Transverse colon (tissue), 4 donors: ENCODE measurements at places on chromosomes 3 and 15.

DNA sequence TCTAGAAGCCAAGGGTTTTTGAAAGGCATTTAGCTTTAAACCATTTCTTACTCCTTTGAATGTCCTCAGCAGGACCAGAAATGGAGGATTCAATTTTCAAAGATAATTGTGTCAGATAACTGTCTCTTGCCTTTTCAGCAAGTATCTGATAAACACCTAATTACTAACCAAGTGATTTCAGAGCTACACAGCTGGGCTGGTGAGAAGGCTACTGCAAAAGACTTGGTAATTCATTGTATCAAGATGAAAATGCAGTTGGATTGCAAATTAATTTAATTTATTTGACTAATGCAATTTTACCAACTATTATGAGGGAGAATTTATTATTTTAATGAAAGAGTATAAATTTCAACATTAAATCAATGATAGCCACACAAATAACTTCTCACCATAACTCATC lies 165.4 kb downstream of the ROBO1 start:
- no peak for DNase-seq

GRCh38 chr3:128359846-128360642 lies 106.6 kb downstream of the DNAJB8 start:
- no peak for DNase-seq

- no peak for DNase-seq
Observed at GRCh38 chr3:32556332-32556731, 14.3 kb downstream of the DYNC1LI1 start.

GRCh38 chr15:90035095-90035839 lies 34.1 kb downstream of the ZNF710 start:
- DNase-seq: peak; percentile 55

DNA sequence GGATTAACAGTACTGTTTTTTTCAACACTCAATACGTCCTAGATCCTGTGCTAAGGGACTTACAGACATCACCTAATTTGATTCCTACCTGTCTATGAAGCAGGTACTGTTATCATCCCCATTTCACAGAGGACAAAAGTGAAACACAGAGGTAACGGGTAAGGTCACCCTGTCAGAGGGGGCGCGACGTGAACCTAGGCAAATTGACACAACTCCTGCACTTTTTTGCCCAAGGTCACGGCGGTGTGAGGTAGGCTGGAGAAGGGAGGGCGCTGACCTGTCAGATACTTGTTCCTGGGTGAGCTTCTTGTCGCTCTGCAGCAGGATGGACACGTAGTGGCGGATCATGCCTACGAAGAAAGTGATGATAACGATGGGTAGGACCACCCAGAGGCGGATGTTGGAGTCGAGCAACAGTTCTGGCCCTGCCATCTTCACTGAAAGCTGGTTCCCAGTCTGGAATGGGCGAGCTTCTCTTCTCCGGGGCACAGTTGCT lies 363 bp downstream of the EMC3 start:
- no peak for DNase-seq
